Urinary bladder (tissue), 4 donors: ENCODE measurements at places on chromosomes 1 and 21. TPM values are rescaled to one million over a fixed set of nuclear protein-coding genes. Genes with fewer than 3 reads are reported as not detected.

NCMAP gene
- polyA plus RNA-seq = 0.20 TPM

EXTL2 gene
- polyA plus RNA-seq = 12.9 TPM

THEM5 gene
- polyA plus RNA-seq = not detected

PIGR gene
- polyA plus RNA-seq = 2.3 TPM

OXCT2 gene
- polyA plus RNA-seq = 0.68 TPM

RHBG gene
- 0.86 TPM for polyA plus RNA-seq

C1orf141 gene
- not detected for polyA plus RNA-seq

CFAP107 gene
- not detected for polyA plus RNA-seq

COL11A1 gene
- polyA plus RNA-seq = 2.7 TPM

RASAL2 gene
- polyA plus RNA-seq = 8.8 TPM

RYR2 gene
- 7.2 TPM for polyA plus RNA-seq

ASTN1 gene
- polyA plus RNA-seq = 0.23 TPM

SPRR2E gene
- not detected for polyA plus RNA-seq

SEC22B gene
- polyA plus RNA-seq = 18.8 TPM

SEMA4A gene
- 7.0 TPM for polyA plus RNA-seq

MSH4 gene
- polyA plus RNA-seq = 0.10 TPM

PLEKHN1 gene
- polyA plus RNA-seq = 4.2 TPM

MROH9 gene
- polyA plus RNA-seq = not detected

AK2 gene
- polyA plus RNA-seq = 83.1 TPM

HAO2 gene
- 0.09 TPM for polyA plus RNA-seq

ETV3L gene
- polyA plus RNA-seq = not detected

ACKR1 gene
- 176 TPM for polyA plus RNA-seq

IFI44L gene
- polyA plus RNA-seq = 10.5 TPM

TAL1 gene
- 4.0 TPM for polyA plus RNA-seq

ADAMTS4 gene
- 19.6 TPM for polyA plus RNA-seq

S100A1 gene
- polyA plus RNA-seq = 3.0 TPM

SPRR5 gene
- polyA plus RNA-seq = not detected

TMEM51 gene
- polyA plus RNA-seq = 21.5 TPM

ELAPOR1 gene
- polyA plus RNA-seq = 0.13 TPM

ST6GALNAC3 gene
- 5.1 TPM for polyA plus RNA-seq

FBXO2 gene
- polyA plus RNA-seq = 5.5 TPM

OR2T2 gene
- polyA plus RNA-seq = not detected

TIPRL gene
- polyA plus RNA-seq = 24.6 TPM

AIRE gene
- polyA plus RNA-seq = 0.03 TPM

TENT5C gene
- 2.3 TPM for polyA plus RNA-seq

KDF1 gene
- polyA plus RNA-seq = 2.0 TPM
